ENCODE measurements at places on chromosomes 1 and 21. TPM values are rescaled to one million over a fixed set of nuclear protein-coding genes. Genes with fewer than 3 reads are reported as not detected.
A peak's percentile ranks its signal among the peaks of the same experiment; 100 is the strongest.

DNA sequence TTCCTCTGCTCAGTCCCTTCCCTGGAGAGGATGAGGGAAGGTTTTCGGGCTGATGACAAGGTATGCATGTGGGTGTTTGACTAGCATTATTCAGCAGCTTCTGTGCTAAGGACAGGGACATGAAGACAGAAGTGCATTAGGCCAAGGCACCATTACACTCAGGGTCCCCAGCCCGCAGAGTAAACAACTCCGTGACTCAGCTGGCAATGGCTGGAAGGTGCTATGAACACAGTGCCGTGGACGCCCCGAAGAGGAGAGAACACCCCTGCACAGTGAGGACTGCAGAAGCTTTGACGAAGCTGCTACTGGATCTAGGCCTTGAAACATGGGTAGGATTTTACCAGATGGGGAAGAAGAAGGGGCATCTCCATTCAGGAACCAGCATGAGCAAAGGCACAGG, 13.7 kb upstream of the EPS8L3 start:
- DNase-seq: no peak

DNA sequence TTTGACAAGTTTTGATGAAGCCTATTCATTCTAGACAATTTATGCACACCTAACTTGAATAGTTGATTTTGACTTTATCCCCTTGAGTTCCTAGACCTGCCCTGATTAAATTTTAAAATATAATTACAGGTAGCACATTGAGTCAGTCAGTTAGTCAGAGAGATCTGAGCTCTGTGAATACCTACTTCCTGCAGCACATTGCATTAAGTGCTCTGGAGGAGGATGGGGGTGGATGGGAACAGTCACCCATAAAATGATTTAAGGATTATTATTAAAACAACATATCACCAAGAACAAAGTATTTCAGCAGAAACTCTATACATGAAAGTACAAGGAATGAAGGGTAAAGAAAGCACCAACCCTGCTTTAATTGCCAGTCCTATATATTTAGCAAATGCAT, 11.8 kb upstream of the RPF1 start:
- no peak for DNase-seq

DNA sequence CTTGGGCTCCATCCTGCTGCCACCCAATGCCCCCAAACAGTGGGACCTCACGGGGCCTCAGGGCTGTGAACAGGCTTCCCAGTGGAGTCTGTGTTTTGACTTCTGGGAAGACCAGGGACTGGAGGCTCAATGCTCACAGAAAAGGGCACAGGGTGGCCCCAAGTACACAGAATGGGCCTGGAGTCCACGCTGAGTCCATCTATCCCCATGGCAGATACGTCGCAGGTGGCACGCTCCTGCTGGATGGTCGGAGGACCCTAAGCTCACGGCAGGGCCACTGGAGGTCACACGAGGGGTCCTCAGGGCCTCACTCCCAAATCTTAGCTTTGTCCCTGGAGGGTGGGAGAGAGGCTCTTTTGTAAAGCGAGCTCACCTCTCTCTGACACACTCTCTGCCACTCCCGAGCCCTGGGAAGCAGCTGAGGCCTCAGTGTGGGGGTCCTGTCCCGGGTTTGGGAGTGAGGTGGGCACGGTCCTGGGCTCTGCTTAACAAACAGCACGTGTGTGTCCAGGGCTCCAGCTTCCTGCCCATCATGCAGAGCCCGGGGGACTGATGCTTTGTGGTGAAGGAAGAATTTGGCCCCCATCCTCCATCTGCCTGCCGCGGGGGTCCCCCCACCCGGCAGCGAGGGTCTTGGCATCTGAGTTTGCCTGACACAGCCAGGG, 27.2 kb upstream of the TTC34 start:
- no peak for DNase-seq

DNA sequence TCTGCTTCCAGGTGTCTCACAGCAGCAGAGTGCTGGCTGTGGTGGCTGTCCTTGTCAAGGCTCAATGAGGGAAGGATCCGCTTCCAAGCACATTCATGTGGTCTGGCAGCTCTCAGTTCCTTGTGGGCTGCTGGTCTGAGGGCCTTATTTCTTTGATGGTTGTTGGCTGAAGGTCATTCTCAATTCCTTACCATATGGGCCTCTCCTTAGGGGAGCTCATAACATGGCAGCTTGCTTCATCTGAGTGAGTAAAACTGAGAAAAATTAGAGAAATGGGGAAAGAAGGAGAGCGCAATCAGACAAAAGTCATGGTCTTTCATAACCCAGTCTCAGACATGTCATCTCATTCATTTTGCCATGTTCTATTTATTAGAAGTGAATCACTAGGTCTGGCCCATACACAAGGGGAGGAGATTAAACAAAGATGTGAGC, 81.7 kb upstream of the TSPAN2 start:
- no peak for DNase-seq

DNA sequence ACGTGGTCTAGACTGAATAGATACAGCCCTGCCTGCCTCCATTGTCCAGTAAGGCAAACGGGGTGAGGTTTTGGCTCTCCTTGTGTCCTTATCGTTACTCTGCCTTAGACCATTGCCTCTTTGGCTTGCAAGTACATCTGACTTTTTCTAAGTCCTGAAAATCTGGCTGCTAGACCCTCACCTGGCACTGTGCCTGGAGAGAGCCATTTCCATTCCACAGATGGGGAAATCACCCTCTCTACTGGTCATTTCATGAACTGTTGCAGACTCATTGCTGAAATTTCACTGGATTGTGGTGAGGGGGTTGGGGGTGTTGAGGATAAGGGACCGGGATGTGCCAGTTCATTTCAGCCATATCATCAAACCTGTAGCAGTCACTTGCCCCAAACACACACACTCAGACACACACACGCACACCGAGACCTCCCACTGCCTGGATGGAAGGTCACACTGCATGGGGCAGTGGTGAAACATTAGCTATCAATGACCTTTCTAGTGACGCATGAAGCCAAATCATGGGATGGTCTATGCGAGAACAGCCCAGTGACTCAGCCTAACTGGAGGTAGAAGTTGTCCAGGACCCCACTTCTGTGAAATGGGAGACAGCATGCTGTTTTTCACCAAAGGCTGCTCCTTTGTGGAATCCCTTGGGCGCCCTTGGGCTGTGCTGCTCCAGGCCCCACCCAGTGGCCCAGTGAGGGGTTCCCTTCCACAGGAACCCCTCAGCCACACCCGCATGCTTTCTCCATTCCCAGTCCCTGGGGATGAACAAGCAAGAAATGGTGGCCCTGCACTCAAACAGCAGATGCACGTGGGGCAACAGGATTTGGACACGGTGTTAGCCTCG, 34.9 kb upstream of the VASH2 start:
- peak; percentile 64 for DNase-seq

DNA sequence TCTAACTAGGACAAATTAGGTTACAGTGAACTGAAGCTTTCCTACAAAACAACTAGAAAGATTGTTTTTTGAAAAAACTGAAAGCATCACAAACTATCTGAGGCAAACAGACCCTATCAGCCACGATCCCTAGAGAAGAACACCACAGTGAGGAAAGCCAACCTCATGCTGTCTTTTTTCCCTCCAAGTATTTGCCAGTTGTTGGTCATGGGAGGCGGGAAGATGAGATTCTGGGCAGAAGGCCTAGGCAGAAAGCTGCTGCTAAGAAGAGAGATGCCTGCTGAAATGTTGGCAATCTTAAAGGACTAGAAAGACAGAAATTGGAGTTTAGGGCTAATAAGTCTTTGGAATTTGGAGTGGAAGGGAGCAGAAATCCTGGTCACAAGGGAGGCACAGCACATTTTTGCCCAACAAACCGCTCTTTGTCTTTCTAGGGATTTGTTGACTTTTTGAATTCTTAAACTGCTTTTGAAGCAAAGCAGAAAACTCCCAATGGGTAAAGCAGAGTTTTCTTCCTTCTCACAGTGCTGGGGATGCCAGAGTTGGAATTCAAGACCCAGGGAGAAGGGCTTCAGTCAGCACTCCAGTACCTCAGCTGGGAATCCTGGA, 83.9 kb downstream of the MT1HL1 start:
- no peak for DNase-seq

GRCh38 chr1:48979940-48980339, 203.2 kb upstream of the BEND5 start:
- DNase-seq: no peak

DNA sequence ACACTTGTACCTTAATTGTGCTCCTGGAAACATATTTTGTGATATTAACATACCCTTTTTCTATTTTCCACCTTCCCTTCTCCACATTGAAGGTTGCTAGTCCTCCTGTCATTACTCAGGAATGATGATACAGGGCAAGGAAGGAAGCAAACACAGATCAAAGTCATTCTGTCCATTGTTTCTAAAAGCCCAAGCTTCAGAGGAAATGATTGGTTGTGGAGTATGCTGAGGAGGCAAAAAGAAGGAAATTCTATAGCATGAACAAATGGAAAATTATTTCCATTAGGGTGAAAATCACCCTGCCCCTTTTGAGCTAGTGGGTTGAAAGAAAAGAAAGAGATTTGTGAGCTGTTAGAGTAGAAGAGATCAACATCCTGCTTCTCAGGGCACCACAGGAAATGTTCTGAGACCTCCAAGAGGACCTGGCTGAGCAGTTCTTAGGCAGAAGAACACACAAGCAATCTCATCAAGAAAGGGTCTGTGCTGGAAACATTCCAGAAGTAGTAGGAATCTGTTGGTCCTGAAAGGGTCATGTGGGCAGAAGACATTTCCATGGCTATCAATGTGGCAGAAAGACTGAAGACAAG, 29.0 kb upstream of the PRRX1 start:
- DNase-seq: no peak

DNA sequence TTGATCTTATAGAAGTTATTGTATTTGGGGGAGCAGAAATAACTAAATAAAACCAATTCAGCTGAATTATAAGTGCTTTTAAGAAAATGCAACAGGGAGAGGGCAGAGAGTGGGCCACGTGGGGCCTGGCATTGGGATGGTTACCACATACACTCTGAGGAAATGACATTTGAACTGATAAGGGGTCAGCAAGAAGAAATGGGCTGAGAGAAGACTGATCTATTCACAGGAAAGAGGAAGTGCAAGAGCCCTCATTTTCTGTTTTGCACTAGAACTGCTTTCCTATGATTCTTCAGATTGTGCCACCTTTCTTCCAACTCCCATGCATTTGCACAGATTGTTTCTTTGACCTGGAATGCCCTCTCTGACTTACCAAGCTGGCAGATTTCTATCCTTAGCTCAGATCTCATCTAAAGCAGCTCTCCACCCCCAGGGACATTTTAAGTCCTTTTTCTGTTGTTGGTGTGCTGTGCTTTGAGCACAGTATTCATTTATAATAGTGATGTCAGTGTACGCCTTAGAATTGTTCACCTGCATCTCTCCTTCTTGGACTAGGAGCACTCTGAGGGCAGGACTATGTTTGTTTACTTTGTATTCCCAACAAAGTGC, 115.9 kb downstream of the FGGY start:
- no peak for DNase-seq

- no peak for DNase-seq
These were observed 25.0 kb downstream of the MCOLN2 start for GRCh38 chr1:84971957-84972356.

GRCh38 chr1:9451081-9451480, 88.2 kb upstream of the SLC25A33 start:
- DNase-seq: no peak

DNA sequence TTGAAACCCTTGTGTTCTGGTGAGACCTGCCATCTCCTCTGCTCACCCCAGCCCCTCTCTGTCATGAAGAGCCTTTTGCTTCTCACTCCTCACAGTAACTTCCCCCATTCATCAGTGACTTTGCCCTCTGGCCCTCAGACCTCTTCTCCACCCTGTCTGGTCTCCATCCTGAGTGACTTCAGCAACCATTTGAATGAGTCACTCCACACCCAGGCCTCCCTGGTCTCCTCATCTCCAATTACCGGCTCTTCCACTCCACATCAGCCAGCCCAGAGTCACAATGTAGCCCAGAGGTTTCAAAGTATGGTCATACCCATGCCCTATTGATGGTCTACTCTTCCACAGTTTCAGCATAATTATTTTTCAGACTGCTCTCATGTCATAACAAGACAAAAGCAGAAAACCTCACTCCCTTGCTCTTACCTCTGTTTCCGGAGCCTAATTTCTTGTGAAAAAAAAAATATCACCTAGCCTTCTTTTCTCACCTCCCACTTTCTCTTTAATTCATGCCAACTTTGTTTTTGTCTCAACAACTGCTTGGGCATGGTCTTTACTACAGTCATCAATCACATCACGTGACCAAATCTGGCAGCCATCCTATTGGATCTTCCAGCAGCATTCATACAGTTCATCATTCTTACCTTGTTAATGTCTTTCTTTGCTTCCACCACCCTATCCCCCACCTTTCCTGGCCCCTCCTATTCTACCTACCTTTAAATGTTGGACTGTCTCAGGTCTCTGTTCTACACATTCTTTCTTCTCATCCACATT, 35.6 kb upstream of the NEK7 start:
- DNase-seq: peak; percentile 2

GRCh38 chr1:78843111-78843510, 163.4 kb downstream of the ADGRL4 start:
- no peak for DNase-seq

DNA sequence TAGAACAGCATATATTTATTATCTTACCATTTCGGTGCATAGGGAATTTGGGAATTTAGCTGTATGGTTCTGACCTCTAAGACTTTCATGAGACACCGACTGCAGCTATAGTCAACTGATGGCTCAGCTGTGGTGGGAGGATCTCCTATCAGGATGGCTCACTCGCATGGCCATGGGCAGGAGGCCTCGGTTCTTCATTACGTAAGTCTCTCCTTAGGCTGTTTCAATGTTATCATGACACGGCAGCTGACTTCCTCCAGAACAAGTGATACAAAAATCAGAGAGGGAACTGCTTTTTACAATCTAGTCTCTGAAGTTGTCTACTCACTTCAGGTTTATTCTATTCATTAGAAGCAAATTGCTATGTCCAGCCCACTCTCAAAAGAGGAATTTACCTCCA, 13.3 kb upstream of the CAPN8 start:
- DNase-seq: no peak

DNA sequence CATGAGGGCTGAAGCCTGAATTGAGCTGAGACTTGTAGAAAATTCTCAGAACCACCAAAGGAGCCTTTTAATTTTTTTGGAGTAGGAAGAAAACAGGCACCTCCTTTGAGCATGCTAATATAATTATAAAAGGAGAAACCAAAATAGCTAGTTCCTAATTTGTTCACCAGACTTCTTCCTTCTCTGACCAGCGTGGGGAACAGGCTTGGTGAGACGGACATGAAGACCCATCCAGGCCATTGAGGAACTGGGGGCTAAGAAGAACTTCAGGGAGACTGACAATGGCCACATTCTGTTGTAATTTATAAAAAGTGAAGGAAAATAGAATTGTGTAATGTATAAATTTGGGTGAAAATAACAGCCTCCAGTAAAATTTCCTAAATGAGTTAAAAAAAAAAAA, 62.6 kb downstream of the MAN1C1 start:
- no peak for DNase-seq

Gene ZFP69
- 13.5 TPM for total RNA-seq

Gene KRTAP10-11
- not detected for total RNA-seq

Gene S1PR1
- not detected for total RNA-seq

Gene OR1C1
- total RNA-seq: not detected

Gene C1orf141
- total RNA-seq: not detected
